ENCODE measurements at places on chromosomes 4 and X. TPM values are rescaled to one million over a fixed set of nuclear protein-coding genes. Genes with fewer than 3 reads are reported as not detected.

The BRS3 gene
- total RNA-seq, result not detected

The MAN2B2 gene
- total RNA-seq, result 17.3 TPM

DNA sequence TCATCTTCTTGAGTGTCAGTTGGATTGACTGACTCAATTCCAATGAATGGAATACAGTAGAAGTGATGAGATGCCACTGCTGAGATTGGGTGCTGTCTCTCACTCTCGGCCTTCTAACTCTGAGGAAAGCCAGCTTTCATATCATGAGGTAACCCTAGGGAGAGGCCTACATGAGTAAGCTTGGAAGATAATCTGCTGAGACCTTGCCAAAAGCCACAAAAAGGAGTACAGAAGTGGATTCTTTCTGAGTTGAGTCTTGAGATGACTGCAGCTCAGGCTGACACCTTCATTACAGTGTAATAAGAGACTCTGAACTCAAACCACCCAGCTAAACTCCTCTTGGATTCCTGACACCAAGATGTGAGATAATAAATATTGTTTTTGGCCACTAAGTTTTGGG is 537.4 kb upstream of the MAGEB18 start:
- DNase-seq, result peak; percentile 81

DNA sequence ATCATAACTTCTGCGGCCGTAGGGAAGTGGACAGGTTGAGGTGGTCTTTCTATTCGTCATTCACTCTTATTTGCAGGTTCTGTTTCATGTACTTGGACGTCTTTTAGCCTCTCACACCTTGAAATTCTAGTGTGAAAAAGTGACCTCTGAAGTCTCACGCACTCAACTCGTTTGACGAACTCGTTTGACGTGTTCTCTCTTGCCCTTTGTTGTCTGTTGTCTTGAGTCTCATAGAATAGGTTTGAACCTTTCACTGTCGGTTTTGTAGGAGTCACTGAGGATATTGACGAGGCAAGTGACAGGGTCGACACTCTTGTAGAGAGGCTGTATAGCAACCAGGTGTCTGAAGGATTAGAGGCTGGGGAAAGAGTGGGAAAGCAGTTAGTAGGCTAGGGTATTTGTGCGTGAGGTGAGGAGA is 1.1 kb upstream of the PGRMC2 start:
- DNase-seq, result peak; percentile 48

- DNase-seq, result no peak
These were observed 88.6 kb upstream of the MAML3 start for GRCh38 chr4:140242357-140243277.

The EGFL6 gene
- total RNA-seq, result 0.27 TPM

GRCh38 chrX:22097012-22097694 is 65.0 kb downstream of the PHEX start:
- DNase-seq, result peak; percentile 88

DNA sequence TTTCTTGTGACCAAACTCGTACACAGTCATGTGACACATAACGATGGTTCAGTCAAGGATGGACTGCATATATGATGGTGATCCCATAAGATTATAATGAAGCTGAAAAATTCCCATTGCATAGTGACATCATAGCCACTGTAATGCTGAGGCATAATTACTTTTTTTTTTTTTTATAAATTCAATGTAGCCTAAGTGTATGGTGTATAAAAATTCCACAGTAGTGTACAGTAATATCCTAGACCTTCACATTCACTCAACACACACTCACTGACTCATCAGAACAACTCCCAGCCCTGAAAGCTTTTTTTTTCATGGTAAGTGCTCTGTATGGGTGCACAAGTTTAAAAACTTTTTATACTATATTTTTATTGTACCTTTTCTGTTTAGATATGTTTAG is 105.0 kb downstream of the AREG start:
- DNase-seq, result no peak

GRCh38 chr4:56085275-56085674 is 136.5 kb downstream of the CEP135 start:
- no peak for DNase-seq

The DIAPH2 gene
- 42.3 TPM for total RNA-seq

DNA sequence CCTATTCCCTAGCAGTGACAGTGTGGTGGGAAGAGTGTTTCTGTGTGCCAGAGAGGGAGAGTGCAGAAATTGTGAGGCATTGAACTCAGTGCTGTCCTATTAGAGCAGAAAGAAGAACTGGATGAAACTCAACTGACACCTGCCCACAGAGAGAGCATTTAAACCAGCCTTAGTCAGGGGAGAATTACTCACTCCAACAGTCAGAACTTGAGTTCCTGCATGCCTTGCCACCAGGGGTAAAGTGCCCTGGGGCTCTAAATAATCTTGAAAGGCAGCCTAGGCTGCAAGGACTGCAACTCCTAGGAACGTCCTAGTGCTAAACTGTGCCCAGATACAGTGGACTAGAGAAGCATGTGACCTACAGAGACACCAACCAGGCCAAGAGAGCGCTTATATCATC is 12.8 kb downstream of the CYSLTR1 start:
- DNase-seq, result no peak

GRCh38 chr4:167021545-167022155 is 212.6 kb downstream of the SPOCK3 start:
- peak; percentile 81 for DNase-seq

- no peak for DNase-seq
These were observed 12.0 kb upstream of the TRIM61 start for GRCh38 chr4:164989471-164989870.

DNA sequence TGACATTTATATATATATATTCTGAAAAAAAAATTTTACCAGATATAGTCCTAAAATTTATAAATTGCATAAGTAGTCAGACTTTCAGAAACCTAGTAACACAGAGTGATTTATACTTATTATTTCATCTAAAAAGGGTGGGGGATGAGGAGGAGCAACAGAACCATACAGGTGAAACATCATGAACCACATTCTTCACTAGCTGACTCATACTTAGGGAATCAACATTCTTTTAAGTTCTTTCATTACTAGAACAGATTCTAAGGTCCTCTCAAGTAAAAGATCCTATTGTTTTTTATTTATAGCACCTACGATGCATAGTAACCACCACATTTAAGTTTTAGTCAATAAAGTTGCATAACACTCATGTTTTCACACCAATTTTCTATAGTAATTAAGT is 166.1 kb downstream of the LRBA start:
- DNase-seq, result no peak

The ADH7 gene
- not detected for total RNA-seq

GRCh38 chr4:105236202-105236915 is 89.7 kb downstream of the TET2 start:
- no peak for DNase-seq

- DNase-seq, result peak; percentile 39
These were observed 3.0 kb upstream of the SEC31A start for GRCh38 chr4:82893942-82894341.

- no peak for DNase-seq
These were observed 151.9 kb upstream of the PLAC1 start for GRCh38 chrX:134810211-134810610.

GRCh38 chr4:130183766-130184165 is 1087.8 kb downstream of the C4orf33 start:
- DNase-seq, result no peak

The HS3ST1 gene
- 2.5 TPM for total RNA-seq

- DNase-seq, result no peak
These were observed 116.0 kb upstream of the PDE5A start for GRCh38 chr4:119744580-119744979.

DNA sequence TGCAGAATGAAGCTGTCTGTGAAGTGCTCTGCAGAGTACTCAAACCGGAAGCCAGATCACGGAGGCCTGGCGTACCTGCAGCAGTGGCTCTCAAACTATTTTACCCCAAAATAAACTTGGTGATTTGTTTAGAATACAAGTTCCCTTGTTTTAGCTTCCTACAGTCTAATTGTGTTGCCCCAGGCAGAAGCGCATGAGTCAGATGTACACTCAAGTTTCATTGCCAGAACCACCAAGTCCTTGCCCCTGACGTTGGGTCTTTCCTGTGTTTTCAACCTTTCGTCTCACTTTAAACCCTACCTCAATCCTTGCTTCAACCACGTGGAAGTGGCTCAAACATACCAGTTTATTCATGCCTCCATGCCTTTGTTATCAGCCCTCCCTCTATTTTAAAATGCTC is 66.2 kb upstream of the SLC7A11 start:
- DNase-seq, result peak; percentile 31

GRCh38 chr4:184142121-184143000 is 75.3 kb downstream of the ENPP6 start:
- DNase-seq, result no peak

GRCh38 chr4:56115898-56116297 is 167.2 kb downstream of the CEP135 start:
- no peak for DNase-seq

DNA sequence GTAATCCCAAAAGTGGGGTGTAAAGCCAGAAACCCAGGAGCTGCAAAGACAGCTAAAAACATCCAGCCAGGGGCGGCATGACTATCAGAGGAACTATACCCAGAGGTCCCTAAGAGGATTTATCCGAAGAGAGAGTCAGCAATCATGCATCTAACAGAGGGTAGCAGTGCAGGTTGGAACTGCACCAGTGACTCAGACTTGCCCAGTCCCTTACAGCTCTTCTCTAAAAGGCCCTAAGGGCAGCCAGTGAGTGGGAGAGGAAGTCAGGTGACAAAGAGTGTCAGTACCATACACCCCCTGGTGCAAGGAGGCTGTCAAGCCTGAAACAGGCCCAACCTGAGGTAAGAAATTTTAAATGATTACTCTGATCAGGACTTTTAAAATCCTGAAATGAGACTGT is 88.1 kb downstream of the CAMK2D start:
- no peak for DNase-seq

The ZNF711 gene
- total RNA-seq, result 2.0 TPM

The GLOD5 gene
- total RNA-seq, result not detected

The NEIL3 gene
- total RNA-seq, result 3.7 TPM

The FRG2 gene
- not detected for total RNA-seq

- DNase-seq, result no peak
These were observed 65.7 kb downstream of the SEL1L3 start for GRCh38 chr4:25797136-25797535.

The SMIM31 gene
- not detected for total RNA-seq

The USP17L19 gene
- not detected for total RNA-seq

DNA sequence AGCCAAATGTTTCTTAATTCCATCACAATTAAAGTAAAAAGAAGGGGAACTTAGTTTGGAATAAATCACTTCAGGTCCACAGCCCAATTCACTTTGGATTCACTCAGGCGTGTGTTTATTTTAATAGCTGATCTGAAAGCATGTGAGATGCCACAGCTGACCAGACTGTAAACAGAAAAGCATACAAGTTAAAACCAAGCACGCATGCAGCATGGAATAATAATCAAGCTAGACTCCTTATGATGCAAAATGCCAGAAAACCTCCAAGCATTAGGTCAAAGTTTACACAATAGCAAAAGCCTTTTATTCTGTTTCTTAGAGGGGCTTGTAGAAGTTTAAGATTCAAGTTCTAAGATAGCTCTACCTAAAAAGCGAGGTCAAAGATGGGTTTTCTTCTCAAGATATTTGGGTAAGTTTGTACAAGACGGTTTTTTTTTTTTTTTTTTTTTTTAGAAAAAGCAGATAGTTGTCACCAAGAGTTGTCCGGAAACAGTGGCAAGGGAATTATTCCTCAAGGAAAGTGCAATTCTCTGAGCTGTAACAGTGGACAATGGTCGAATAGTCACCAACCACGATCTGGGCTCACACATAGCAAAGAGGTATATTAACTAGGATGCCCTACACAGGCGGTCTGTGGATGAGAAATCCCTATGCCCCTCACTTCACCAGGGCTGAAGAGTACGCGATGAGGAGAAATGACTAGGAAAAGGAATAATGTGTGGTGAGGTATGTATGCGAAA is 763 bp upstream of the PRRG1 start:
- DNase-seq, result no peak

GRCh38 chr4:14863418-14864364 is 138.6 kb upstream of the CPEB2 start:
- no peak for DNase-seq
